H4 (cell line): ENCODE measurements at places on chromosomes 4 and X.
A peak's percentile ranks its signal among the peaks of the same experiment; 100 is the strongest.

DNA sequence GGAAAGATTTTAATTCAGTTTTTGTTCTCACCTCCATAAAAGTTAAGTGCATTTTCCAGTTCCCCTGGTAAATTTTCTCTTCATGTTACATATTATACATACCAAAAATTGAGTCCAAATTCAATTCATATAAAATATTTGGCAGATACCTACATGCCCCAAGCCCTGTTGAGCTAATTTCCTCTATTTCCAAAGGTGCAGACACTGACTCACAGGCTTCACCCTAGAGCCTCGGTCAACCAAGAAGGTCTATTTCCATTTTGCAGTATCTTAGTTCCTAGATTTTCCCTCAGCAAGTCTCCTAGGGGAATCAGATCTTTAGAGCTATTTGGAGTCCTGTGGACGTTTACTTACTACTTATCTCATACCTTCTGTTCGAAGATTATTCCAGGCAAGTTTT lies 174.4 kb downstream of the TSPAN5 start:
- no peak for DNase-seq

DNA sequence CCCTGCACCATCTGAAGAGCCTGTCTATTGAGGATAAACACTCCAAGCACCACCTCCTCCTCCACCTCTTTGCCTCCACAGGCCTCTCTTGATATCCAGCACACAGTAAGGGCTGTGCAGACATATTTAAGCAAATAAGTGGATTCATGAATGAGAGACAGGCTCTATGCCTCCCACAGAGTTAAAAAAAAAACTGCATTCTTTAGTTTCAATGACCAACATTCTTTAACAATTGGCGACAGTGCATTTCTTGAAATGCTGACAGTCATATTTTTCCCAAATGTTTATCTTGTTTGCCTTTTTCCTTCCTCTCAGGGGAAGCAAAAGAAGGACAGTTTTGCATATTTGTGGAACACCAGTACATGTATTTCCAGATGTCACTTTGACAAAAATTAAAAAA lies 38.6 kb downstream of the MXRA5 start:
- no peak for DNase-seq

DNA sequence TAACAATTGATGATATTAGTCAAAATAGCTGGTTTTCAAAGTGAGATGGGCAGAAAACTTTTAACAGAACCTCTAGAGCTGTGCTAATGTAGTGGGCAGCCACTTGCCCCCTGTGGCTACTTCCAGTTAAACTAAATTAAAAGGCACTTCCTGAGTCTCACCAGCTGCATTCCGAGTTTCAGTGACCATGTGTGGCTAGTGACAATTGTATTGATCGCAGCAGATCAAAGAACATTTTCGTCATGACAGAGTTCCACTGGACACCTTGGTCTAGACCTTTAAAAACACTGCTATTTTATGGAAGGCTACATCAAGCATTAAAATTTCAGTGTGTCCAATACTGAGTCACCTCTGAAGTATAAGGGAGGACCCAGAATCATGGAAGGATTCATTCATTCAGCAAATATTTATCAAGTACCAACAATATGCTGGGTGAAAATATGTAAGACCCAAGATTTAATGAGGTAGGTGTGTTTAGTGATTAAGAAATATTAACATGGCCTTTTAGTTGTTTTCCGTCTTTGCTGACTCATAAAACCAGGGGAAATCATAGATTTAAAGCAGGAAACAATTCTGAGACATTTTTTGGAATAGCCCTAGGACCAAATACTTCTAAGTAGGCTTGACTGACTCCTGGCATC lies 5.1 kb upstream of the FAT1 start:
- no peak for DNase-seq

DNA sequence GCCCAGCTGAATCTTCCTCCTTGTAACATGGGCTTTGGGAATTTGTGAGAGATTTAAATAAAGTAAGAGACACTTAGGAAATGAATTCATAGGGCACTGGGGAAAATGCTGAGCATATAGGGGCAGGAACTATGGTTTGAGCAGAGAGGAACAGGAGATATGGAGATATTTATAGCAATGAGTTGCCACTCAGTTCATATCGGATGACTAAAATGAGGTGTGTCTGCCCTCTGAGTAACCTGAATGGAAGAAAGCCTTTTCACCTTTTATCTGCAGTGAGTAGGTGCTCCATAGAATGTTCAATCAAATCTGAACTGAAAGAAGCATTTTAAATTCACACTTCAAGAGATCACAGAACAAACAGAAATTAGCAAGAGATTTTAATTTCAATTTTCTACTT lies 105.7 kb downstream of the CEP44 start:
- DNase-seq: no peak

GRCh38 chr4:19924761-19925160 lies 326.9 kb upstream of the SLIT2 start:
- no peak for DNase-seq

- DNase-seq: peak; percentile 31
Measured at GRCh38 chr4:182492423-182492822, 249.2 kb downstream of the TENM3 start.

DNA sequence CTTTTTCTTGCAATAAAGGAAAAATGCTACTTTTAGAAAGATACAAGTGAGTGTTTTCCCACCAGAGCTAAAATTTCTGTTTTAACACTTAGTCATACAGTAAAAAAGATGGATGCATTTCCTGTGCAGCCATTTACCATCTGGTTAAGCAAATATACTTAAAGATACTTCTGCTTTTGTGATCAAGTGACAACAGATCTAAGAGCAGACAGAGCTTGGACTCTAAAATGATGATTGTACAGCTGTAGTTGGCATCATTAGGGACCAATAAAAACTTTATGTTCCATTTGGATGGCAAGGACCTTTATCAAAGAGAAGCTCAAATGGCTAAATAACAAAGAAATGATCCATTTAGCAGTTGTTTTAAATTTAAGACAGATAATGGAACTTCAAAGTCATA lies 270.8 kb downstream of the FSTL5 start:
- no peak for DNase-seq

DNA sequence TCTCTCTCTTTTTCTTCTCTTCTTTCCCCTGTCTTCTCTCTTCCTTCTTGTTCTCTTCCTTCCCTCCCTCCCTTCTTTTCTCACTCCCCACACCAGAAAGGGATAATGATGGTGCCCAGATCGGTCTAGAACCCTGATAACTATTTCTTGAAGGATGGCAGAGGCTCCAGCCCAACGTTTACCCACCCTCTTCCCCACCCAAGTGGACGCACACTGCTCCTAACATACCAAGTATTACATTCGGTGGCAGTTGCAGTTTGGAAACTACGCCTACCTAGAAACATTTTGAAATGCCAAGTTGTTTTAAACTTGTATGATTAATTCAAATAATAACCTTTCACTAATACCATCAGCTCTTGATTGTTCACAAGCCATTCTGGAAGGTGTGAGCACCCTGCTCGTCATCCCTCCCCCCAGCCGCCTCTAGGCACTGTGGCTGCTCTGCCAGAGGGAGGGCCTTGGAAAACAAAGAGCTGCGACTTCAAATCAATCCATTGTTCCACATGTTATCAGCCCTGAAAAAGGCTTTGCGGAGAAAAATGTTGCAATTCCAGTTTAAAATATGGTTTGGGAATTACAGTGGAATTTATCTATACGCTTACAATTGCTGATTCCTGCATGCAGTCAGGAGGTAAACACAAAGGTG lies 1017.5 kb upstream of the TENM3 start:
- no peak for DNase-seq

GRCh38 chrX:44675362-44676024 lies 132.8 kb upstream of the FUNDC1 start:
- peak; percentile 86 for DNase-seq

GRCh38 chr4:4759232-4759631 lies 100.2 kb upstream of the MSX1 start:
- DNase-seq: no peak

- DNase-seq: no peak
Measured at GRCh38 chr4:161444626-161445025, 719.2 kb downstream of the FSTL5 start.

GRCh38 chrX:139106069-139106468 lies 394.6 kb upstream of the FGF13 start:
- DNase-seq: peak; percentile 36

DNA sequence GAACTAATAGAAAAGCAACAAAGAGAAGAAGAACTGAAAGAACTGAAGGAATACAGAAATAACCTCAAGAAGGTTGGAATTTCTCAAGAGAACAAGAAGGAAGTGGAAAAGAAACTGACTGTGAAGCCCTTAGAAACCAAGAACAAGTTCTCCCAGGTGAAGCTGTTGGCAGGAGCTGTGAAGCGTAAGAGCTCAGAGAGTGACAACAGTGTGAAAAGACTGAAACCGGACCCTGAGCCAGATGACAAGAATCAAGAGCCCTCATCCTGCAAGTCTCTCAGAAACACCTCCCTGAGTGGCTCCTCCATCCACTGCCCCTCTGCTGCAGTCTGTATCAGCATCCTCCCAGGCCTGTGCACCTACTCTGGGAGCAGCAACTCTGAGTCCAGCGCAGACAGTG lies 8.4 kb upstream of the FHDC1 start:
- no peak for DNase-seq

DNA sequence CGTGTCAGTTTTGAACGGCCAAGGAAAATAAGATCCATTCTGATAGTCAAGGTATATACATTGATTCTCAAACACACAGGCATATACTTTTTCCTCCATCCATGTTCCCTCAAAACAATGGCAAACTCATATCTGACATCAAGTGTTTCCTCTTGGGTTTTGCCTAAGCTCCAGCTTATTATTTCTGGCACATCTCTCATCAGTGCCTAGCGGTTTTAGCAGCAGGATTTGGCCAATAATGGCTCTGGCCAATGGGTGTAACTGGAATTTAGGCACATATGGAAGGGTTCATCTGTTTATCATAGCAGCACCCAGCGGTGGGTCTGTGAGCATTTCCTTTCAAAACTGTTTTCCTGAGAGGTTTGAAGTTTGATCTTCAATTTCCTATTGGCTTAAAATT lies 161.6 kb upstream of the TLL1 start:
- DNase-seq: no peak

DNA sequence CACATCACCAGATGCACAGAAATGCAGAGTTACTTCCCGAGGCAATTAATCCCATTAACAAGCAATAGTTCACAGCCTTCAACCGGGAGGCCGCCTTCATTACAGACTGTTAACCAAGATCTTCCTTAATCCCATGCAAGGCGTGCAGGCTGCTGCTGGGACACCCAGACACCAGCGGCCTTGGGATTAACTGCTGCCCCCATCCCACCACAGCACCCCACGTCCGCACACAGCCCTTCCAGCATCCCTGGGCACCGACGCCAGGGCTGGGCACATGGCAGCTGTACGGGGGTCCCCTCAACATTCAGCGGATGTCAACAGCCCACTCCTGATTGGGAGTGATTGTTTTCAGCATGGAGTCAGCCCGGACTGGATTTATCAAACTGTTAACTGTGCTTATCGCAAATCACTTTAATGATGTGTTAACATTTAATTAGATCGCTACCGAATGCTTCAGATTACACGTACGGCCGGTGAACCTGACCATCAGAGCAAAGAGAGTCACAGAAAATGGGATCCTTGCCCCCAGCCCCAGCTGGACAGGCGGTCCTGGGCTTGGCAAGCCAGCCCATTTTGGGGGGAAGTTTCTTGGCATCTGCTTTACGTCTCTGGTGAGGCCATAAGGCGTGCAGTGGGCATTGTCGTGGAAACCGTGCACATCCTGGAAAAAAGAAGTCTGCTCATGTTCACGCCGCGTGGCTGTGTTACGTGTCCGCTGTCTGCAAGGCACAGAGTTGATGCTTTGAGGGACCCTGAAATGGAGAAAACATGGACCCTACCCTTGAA lies 126.4 kb downstream of the HMX1 start:
- no peak for DNase-seq

DNA sequence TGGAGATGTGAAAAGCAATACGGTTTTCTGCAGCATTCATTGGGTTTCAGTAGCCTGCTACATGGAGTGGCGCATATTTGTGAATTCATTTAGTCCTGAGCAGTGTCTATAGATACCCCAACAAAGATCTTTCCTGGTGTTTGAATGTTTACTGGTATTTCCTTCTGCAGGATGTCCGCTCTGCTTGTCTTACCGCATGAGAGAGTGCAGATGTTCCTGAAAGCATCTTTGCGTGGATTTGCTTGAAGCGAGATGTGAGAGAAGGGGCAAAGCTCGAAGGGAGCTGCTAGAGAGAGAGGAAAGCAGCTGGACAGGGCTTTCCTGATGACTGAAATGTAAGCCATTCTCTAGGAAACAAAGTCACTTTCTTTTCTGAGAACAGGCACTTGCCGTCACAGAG lies 40.9 kb upstream of the GYPA start:
- DNase-seq: no peak

GRCh38 chrX:47651043-47651905 lies 911 bp upstream of the ELK1 start:
- no peak for DNase-seq

DNA sequence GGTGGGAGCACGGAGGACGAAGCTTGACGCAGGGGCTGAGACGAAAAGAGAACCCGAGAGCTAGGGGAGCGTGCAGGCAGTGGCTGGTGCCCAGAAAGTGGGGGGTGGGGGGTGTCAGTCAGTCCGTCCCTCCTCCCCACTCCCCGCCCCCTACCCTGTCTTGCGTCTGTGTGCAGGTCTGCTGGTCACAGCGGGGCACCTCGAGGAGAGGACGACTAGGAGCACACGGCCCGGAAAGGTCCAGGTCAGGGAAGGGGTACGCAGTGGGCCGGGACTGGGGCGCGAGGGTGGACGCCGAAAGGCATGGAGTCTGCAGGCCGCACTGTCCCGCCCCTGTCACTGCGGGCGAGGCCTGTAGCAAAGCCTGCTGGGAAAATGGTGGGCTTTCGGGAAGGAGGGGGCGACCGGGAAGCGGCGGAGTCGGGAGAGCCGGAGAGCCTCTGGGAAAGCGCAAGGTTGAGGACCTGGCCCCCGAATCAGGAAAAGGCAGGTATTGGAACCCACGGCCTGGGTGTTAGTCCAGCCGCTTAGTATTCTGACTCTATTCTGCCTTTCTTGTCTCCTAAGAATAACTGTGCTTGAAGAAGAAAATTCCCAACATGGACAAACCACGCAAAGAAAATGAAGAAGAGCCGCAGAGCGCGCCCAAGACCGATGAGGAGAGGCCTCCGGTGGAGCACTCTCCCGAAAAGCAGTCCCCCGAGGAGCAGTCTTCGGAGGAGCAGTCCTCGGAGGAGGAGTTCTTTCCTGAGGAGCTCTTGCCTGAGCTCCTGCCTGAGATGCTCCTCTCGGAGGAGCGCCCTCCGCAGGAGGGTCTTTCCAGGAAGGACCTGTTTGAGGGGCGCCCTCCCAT lies 769 bp downstream of the TCEAL1 start:
- peak; percentile 52 for DNase-seq
